ENCODE measurements at places on chromosomes 3 and 15.

DNA sequence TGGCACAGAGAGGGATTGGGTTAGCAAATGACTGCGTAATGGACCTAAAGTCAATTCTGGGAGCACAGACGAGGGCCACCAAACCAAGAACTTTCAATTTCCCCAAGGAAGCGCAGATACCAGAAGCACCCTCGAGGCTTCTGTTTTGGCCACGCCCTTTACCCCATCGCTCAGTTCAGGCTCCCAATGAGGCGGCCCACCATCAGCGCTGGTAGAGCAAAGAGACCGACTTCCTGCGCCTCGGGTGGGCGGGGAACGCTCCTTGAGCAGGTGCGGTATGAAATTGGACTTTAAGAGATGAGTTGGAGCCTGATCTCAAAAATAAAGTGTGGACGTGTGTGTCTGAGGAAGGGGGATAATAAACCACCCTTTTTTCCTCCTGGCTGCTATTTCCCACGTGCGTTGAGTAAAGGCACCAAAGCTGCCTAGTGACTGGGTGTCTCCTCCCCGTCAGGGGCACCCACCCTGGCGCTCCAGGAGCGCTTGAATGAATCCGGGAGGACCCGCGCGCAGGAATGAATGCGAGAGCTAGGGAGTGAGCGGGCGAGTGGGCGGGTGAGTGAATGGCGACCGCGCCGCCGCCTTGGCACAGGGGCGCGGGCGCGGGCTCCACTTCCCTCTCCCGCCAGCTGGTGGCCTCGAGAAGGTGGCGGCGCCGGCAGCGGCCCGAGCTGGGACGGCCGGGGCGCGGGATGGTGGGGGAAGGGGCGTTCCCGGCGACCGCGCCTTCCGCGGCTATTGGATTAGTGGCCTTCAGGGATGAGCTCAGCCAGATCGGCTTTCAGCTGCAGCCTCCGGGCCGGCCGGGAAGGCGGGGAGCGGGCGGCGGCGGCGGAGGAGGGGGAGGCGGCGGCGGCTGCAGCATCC lies at the start of gene SPSB4:
Gene SPSB4 (plus strand): TSS at position 772 of the 867 bp plus-strand sequence. CDS start 14,758 bp downstream, outside the sequence.
- DNase-seq, result peak; percentile 19

DNA sequence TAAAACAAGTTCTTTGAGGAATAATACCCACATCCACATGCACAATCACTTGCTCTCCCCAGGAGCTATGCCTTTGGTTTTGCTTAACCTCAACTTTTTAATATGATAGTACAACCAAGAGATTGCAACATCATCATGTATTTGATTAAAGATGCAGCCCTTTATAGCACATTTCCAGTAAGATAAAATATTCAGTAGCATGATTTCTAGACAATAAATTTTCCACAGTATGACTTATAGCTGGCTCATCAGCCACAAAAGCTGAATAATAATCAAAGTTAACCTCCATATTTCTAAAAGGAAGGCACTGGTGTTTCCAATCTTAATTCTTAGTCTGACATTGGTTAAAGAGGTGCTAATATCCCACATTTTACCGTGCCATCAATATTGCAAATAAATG lies 622.5 kb downstream of the TBL1XR1 start:
- no peak for DNase-seq

GRCh38 chr3:53773021-53773436 lies 73.2 kb downstream of the CHDH start:
- DNase-seq, result no peak

- DNase-seq, result no peak
Observed at GRCh38 chr3:143203142-143203541, 83.6 kb downstream of the CHST2 start.

GRCh38 chr3:182436547-182436946 lies 356.8 kb upstream of the ATP11B start:
- DNase-seq, result no peak

DNA sequence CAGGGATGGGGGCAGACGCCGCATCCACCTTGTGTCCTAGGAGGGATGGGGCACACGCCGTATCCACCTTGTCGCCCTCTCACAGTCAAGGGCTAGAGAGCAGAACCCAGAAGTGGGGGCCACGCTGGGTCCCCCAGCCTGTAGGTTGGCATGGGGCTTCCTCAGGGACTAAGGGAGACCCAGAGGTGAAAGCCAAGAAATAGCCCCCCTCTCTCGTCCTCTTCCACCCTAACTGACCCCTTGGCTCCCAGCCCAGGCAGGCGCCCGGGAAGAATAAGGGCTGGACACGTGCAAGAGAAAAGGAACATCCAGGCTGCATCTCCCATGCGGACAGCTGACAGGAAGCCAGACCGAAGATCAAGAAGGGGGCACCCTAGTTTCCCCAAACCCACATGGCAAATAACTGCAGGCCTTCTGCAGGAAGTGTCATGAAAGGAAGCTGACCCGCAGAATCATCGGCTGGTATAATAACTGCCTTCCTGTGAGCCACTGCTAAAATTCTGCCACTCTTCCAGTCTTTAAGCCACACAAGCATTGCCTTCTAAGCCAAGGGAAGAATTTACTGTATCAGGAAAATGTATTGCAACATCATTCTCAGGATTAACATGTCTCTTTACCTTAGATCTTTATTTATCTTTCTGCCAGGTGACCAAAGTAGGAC lies 38.5 kb upstream of the TFRC start:
- DNase-seq, result no peak

- no peak for DNase-seq
Observed at GRCh38 chr3:81761904-81762580, 597 bp upstream of the GBE1 start.

GRCh38 chr3:16448639-16449070 lies 64.8 kb downstream of the RFTN1 start:
- peak; percentile 33 for DNase-seq

DNA sequence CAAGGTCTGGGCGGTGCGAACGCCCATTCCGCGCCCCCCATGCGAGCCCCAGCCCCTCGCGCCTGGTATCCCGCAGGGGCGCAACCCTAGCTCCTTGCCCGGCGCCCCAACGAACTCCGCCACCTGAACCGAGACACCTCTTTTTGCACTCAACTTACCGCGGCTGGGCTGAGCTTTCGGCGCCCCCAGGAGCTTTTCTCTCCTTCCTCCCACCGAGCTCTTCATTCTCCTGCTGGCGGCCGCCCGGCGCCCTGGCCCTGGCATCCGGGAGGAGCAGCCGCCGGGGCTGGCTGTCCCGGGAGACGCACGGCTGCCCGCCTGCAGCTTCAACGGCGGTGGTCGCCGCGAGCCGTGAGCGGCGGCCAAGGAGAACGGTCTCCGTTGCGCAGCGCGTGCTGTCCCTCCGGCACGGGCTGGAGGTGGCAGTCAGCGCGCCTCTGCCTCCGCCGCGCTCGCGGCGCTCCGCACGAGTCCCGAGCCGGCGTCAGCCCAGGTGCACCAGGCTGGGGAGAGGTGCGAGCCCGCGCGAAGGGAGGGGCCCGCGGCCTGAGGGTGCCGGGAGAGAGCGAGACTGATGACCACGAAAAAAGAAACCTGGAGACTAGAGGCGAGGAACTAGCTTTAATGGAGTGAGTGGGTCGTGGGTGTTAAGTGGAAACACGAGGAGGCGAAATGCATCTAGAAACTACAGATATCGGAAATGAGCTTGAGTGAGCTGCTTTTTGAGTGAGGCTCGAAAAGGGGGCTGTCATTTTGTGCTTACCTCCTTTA lies 621.5 kb upstream of the ZNF385D start:
- no peak for DNase-seq

GRCh38 chr3:69342074-69342473 lies 43.8 kb downstream of the FRMD4B start:
- no peak for DNase-seq

DNA sequence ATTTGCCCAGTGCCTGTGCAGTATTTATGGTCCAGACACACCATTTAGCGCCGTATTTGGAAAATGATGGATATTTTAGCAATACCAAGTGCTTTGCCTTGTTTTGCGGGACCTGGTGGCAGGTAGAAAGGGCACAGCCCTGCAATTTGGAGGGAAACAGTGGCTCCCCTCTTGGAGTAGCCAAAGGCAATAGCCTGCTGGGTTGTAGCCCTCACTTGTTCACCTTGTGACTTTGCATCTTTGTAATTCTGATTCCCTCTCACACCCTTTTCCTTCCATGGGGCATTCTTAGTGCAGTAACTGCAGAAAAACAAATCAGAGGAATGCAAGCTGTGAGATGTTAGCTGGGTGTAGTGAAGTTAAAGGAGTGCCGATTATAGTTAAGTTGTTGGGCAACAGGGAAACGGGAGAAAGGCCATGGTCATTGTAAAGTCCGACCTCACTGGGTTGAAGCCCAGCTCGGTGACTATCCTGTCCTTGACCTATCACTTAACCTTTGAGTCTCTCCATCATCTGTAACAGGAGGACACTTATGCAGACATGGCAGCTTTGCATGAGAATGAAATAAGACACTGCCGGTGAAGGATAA lies 131.0 kb upstream of the KLHL25 start:
- no peak for DNase-seq

DNA sequence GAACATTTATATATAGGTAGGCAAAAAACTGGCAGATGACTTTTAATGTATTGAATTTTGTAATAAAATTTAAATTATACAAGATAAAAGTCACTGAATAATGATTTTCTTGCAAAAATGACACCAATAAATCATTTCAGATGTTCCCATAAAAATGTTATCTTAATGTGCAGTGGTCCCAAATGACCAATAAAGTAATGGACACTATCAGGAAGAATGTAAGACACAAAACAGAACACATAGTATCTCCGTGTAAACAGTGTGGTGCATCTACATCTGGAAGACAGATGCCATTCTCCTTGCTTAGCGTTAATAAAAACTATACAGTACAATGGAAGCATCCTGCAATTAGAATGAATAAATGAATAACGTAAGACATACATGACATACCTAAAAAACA lies 41.5 kb downstream of the FGF7 start:
- DNase-seq, result no peak

DNA sequence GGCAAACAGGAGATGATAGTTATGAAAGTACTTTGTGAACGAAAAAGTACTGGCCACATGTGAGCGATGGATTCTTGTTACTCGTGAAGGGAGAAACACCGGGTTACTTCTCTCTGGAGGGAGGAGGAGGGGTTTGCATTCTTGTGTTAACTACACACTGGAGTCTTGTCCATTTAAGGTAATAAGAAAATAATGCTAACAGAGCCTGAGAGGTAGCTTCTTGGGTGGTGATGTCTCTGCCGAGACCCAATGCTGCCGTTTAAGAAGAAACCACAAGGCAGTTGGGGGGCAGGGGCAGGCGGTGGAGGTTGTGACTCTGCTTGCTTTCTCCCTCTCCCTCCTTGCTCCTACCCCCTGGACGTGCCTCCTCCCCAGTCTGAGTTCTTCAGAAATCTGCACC lies 100.9 kb upstream of the ROPN1 start:
- DNase-seq, result no peak

DNA sequence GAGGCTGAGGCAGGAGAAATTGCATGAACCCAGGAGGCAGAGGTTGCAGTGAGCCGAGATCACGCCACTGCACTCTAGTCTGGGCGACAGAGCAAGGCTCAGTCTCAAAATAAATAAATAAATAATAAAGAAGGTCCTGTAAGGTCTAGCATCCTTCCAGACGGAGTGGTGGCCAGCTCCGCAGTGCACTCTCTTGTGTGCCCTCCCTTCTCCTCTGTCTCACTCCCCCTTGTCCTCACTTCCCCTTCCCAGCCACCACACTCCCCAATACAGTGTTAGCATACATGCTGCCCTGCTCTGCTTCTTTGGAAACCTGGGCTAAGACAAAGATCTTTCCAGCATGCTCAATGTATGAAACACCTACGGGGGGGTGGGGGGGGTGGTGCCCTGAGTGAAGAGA lies 3.4 kb upstream of the CLN6 start:
- DNase-seq, result no peak

DNA sequence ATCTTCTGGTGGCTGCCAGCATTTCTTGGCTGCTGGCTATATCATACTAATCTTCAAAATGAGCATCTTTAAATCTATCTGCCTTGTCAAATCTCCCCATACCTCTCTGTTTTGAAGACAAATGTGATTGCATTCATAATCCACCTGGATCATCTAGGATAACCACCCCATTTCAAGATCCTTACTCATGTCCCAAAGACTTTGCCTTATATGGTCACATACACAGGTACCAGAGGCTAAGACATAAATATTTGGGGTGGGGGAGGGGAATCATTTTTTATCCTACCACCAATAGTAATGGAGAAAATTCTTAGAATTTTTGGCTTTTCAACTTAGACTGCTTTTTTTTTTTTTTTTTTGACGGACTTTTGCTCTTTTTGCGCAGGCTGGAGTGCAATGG lies 970.8 kb downstream of the PLOD2 start:
- no peak for DNase-seq

DNA sequence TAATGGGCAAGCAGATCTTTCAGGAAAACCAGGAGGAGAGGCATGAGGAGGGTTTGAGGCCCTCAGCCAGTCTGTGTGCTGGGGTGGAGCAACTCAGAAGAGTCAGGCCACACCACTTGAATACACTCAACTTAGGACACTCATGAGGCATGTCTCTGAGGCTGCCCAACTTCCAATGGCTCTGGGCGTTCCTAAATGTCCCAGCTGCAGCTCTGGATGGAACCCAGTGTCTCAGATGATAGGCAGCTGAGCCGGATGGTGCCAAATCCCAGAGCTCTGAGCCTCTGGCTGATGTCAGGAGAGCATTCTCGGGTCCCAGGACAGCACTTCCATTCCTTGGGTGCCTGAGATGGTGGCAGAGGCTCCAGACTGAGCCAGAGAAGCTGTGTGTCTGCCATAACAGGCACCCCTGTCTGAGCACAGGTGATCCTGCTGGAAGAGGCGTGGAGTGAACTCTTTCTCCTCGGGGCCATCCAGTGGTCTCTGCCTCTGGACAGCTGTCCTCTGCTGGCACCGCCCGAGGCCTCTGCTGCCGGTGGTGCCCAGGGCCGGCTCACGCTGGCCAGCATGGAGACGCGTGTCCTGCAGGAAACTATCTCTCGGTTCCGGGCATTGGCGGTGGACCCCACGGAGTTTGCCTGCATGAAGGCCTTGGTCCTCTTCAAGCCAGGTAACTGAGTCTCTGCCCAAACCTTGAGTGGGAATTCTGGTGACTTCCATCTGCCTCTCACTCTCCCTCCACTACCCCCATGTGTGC lies 2.8 kb downstream of the NR2E3 start:
- DNase-seq, result no peak

DNA sequence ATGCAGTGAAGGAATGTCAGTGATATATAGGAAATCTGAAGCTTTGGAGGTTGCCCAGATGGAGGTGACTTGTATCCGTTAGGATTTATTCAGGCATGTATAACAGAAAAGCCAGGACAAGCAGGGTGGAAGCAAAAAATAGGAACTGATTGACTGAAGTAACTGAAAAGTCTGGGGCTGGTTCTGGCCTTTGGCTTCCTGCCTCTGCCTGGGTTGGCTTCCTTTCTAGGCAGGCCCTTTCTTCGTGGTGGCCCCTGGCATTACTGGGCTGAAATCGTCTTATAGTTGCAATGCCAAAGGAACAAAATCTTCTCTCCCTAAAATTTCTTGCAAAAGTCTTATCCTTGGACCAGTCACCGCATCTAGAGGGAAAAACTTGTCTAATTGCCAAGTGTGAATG lies 386.1 kb downstream of the PTPRG start:
- DNase-seq, result no peak

- DNase-seq, result no peak
Observed at GRCh38 chr3:22606461-22606860, 596.7 kb upstream of the UBE2E2 start.

DNA sequence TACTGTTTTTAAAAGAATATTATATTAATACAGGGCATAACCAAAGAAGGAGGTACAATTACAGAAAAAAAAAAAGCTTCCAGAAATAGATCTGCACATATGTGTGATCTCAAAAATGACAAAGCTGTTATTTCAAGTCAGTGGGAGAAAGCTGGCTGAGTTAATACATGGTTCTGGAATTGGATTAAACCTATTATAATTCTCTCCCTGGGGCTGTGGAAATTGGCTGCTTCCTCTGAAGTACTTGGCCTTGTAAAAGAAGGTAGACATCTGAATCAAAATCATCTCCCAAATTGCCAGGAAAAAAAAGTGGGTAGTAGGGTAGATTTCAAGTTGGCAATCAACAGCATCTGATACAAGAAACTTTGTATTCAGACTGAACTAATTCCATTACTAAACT lies 723.9 kb upstream of the ALCAM start:
- no peak for DNase-seq
